Activated gamma-delta T cell treated with Interleukin-2 at 50 U/mL for 16 hours (primary cell): ENCODE measurements at places on chromosomes 16 and 17.
A peak's percentile ranks its signal among the peaks of the same experiment; 100 is the strongest.

DNA sequence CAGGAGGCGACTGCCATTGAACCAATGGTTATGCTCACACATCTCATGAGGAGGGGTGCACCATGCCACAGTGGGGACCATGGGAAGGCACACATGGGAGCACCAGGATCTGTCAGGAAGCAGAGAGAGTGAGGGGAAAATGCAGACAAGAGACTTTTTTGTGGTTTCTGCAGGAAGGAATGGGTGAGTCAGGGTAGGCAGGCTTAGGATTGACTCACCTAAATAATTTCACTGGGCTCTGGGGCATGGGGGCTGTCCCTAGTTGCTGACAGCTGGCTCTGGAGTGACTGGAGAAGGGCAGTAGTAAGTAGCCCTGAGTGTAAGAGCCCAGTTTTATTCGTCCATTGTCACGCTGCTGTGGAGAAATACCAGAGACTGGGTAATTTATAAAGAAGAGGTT, 202.4 kb downstream of the AXIN2 start:
- no peak for DNase-seq

DNA sequence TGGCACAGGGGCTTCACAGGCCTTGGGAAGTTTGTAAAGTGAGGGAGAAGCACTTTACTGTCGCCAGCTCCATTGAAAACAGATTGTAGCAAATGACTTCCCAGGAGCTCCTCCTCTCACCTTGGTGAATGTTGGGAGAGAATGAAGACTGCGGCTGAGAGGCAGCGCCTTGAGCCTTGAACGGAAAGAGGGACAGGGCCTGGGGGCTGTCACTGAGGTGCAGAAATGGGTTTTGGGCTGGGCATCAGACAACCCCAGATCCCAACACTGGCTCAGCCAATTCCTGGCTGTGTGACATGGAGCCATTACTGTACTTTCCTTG, 603 bp upstream of the MRTFB start:
- no peak for DNase-seq

DNA sequence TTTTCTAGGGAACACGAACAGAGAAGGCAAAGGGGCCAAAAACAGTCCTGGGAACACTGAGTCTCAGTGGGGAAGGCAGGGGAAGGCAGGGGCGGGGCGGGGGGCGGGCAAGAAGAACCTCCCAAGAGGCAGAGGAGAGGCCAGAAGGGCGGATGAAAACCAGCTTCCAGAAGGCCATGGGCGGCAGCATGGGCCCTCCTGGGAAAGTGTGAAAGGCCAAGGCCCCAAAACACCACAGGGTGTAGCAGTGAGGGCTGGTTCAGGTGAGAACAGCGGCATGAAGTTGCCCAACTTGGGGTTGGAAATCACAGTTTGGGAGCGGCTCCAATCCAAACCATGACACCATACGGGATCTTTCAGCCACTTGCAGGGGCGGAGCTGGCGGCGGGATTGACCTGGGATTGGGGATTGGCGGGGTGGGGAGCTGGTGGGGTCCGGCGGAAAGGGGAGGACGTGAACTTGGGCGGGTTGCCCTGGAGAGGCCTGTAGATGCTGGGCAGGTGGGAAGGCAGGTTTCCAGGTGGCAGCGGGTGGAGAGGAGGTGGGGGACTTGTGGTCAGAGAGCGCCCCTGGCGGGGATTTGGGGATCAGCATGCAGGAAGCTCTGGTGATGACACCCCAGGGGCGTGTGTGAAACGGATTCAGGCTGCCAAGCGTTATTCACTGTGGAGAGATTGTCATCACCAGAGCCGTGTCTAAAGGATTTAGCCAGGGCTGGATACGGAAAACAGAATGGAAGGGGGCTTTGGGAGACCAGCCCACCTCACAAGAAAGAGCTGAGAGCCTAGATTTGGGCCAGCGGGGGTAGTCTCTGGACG, 80.9 kb downstream of the ARHGAP23 start:
- peak; percentile 60 for DNase-seq

- no peak for DNase-seq
These were observed 374.3 kb upstream of the XYLT1 start for GRCh38 chr16:17845031-17845430.

GRCh38 chr16:58628845-58629732, 537 bp downstream of the CNOT1 start:
- DNase-seq = peak; percentile 41

GRCh38 chr17:63824362-63824761, 2.9 kb upstream of the PSMC5 start:
- DNase-seq = no peak

DNA sequence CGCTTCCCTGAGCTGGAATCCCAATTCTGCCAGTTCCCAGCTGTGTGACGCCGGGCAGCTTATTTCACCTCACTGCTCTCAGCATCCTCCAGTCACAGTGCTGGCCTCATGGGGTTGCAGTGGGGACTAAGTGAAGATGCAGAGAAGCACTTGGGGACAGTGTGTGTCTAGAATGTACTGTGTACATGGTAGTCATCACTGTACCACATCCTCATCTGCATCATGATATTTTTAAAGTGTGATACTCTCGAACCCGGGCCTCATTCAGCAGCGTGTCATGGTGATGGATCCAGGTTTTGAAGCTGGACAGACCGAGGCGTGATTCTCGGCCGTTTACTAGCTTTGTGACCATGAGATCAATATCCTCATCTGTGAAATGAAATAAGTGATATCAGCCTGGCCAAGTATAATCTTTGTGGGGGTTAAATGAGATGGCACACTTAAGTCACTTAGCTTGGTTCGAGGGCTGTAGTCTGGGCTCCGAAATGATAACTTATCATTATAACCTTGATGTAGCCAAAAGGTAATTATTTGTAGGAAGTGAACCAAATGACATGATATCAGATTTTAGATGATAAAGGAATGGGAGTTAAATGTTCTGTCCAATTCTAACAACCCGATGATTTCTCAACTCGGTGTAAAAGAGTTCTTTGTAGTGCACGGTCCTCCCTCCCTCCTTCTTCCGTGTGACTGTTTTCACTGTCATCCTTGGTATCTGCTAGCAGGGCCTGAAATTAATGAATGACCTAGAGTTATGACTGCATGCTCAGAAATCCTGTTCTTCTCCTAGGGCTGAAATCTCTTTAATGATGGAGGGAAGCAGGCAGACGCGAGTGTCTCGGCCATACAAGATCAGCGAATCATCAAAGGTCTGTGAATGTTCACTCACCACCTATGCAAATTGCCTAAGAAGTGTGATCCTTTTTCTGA, 2.0 kb downstream of the KLHL36 start:
- no peak for DNase-seq
